Esophagus mucosa (tissue), 1 donor: ENCODE measurements at places on chromosomes 12 and 14. TPM values are rescaled to one million over a fixed set of nuclear protein-coding genes. Genes with fewer than 3 reads are reported as not detected.

CD27 gene
- total RNA-seq = 0.40 TPM

GRCh38 chr14:93941293-93941910, 14.3 kb downstream of the FAM181A start:
- peak; percentile 5 for ATAC-seq

DNA sequence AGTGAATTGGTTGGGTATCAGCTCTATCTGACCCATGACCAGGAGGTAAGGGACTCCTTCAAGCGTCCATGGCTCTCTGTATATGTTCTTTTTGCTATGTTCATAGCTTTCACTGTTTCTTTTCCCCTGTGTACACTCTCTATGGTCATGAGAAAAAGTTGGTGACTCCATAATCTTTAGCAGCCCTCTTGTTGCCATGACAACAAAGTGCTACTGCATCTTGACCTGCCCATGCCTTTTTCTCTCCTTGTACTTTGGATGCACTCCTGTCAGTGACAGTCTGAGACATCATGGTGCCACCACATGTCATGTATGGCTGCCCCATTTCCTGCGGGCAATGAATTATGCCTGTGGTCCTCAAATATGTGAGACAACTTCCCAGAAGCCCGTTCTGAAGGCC, 280.2 kb downstream of the TMEM121 start:
- ATAC-seq = no peak

DNA sequence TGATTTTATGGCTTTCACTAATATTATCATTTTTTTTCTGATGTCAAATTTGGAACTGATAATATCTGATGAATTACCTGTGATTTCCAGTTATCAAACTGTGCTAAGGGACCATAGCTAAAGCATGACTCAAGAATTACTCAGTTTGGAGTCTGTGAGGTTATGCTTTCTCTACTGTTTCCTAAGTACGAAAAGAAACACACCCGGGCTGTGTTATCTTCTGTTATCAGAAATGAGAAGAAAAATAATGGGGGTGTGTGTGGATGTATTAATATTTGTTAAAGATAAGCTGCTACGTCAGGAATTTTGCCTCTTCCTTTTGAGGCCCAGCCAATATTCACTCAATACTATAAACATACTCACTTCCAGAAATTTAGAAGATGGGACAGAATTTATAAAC, 1401.9 kb upstream of the FLRT2 start:
- no peak for ATAC-seq

DNA sequence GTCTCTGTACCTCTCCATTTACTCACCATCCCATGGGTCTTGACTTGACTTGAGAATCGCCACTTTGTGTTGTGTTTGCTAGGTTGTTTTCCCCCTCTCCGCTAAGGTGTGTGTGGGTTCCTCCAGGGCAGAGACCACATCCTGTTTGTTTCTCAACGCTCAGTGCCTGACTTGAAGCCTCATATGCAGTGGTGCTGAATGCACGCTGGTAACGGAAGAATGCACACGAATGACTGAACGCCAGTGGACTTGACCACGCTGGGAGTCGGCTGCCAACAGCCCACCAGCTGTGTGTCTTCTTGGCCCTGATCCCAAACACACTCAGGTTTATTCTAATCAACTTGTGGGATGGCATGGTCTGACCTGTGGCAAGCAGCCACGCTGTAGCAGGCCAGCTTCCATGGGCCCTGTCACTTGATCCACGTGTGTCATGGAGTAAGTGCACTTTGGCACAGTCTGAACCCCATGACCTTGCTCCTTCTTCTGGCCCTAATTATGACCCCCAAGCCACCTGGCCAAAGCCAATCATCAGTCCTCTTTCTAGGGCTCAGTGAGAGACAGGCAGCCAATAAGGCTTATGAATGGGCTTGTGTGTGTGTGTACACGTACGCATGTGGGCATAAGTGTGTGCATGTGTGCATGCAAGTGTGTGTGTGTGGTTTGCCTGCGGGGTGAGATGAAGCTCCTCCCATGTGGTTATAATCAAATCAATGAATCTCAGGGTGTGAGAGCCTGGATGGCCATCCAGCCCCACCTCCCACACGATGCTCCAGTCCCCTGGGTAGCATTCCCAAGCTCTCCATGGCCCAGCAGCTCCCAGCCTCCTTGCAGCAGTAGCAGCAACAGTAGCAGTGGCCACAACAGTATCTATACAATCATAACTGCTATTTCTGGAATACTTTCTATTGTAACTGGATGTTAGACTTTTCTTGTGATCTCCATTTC, 6.4 kb upstream of the TC2N start:
- peak; percentile 31 for ATAC-seq

DNA sequence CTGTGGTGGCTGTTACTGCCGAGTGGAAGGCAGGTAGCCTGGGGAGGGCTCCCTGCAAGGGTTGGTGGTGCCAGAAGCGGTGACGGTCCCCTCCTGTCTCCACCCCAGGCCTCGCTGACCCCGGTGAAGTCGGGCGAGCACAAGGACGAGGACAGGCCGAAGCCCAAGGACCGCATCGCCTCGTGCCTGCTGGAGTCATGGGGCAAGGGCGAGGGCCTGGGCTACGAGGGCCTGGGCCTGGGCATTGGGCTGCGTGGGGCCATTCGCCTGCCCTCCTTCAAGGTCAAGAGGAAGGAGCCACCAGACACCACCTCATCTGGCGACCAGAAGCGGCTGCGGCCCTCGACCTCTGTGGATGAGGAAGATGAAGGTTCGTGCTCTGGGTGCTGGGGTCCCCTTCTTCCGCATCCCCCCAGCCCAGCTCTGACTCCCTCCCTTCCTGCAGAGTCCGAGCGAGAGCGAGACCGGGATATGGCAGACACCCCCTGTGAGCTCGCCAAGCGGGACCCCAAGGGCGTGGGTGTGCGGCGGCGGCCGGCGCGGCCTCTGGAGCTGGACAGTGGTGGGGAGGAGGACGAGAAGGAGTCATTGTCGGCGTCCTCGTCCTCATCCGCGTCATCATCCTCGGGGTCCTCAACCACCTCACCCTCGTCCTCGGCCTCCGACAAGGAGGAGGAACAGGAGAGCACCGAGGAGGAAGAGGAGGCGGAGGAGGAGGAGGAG, 13.3 kb downstream of the SETD1B start:
- no peak for ATAC-seq

DNA sequence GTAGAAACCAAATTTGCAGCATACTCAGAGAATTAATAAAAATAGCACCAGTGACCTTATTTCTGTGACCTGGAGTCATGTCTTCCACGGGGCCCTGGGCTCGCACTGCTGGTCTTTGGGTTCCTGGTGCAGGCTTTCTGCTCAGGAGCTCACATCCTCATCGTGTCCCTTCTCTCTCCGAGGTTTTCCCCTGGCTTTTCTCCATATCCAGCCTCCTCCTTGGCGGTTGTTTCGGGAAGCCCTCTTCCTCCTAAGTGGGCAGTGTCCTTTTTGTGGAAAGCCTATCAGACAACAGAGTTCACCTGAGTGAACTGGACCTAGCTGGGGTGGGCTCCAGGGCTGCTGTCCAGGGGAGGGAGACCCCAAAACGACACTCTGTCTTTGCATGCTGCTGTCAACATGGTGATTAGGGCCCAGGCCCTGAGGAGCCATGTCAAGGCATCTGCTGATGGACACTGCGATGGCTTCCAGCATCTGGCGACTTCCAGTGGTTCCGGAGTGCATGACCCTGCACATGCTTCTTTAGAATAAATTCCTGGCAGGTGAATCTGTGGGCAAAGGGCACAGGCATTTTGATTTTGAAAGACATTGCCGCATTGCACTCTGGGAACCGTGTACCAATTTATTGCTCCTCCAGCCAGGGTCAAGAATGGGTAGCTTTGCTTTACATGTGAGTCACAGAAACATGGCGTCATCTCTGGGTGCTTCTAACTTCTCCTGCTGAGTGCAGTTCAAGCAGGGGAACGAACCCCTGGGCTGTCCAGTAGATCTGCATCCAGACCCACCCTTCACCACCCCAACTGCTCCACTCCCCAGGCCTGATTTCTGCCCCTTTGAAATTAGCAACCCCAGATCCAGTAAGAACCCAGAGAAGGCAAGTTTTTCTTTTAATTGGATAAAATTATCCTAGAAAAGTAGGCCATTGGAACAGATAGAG, 136.8 kb downstream of the ADGRD1 start:
- ATAC-seq = no peak

DNA sequence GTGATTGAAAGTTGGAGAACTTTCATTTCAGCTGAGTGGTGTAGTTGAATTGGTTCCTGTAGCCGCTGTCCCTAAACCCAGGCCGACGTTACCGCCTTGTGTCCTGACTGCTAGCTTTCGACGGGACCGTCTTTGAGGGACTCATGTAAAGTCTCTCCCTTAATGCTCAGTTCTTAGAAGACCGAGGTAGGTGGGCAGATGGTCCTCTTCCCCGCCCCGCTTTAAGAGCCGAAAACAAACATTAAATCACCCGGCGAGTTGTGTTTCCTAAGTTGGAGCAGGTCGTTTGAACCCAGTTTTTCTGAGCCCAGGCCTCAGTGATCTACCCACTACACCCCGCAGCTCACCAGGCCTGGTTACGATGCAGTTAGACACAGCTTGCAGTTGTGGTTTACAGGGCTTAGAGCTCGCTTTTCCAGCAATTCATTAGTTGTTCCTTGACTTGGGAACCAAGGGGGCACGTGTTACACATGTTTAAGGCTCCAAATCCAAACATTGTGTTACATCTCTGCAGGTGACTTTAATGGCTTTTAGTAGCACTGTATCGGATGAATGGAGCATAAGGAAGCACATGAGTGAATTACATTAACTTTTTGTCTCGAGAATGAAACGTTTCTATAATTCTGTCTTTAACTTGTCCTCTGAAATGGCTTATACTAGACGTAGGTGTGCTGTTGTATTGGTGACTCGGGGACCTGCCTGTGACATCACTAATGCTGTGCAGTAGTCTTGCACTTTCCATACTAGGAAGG, 790 bp downstream of the NEDD1 start:
- peak; percentile 54 for ATAC-seq

- ATAC-seq = no peak
These were observed 26.2 kb upstream of the DYNC1H1 start for GRCh38 chr14:101937926-101938767.

DNA sequence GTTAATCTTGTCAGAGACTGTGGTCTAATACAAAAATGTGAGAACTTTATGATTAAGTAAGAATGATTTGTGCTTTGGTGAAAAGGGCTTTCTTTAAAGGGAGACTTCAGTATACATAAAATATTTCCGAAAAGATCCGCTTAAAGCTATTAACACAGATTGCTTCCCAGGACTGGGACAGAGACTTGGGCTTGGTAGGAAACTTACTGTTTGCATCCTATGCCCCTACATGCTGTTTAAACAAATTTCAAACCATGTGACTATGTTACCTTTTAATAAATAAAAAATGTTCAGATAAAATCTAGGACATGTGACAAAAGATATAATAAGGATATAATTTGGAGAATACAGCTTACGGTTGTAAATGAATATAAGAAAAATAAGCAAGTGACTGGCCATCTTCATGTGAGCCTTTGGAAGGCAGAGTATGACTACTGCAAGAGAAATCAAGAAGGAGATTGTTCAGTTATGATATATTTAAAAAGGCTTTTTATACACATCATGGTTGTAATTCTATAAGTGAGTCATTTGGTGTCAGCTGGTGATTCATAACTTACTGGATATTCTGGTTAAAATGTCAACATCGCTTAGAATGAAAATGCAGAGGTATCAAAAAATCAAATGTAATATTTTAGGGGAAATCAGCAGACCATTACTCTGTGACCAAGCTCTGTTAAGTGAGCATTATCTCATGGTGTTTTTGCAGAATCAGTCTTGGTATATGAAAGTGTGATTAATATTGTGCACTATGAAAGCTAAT, 234.7 kb upstream of the E2F7 start:
- ATAC-seq = peak; percentile 92

EPYC gene
- total RNA-seq = not detected

DACT1 gene
- 0.32 TPM for total RNA-seq

- no peak for ATAC-seq
These were observed 13.0 kb upstream of the NELL2 start for GRCh38 chr12:44889162-44889561.
